ENCODE measurements at places on chromosomes 2 and 18.

GRCh38 chr2:111898703-111899514 is 502 bp downstream of the MERTK start:
- DNase-seq: no peak

GRCh38 chr2:101405351-101405899 is 18.1 kb upstream of the CREG2 start:
- DNase-seq: no peak

DNA sequence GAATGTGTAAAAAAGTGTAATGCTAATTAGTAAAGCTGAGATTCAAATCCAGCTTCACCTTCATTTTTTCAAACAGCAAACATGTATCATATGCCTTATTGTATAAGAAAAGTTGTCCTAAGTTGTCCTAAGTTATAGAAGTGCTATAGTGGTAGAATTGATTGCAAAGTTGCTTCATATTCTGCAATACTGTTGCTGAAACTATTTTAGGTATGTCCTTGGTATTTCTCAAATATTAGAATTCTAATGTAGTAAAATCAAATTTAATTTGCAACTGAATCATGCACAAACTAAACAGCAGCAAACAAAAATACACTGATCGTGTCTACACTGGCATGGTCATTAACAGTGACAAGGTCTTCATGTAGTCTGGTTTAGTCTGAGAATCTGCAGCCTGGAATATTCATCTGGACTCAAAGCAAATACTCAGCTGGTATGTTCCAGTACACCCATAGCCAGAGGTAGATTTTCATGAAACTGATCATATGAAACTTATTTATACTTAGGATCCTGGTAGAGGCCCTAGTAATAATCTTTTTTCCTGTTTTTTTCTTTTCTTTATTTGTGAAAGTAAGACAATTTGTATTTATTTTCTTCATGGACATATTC is 555.6 kb upstream of the ZEB2 start:
- no peak for DNase-seq

DNA sequence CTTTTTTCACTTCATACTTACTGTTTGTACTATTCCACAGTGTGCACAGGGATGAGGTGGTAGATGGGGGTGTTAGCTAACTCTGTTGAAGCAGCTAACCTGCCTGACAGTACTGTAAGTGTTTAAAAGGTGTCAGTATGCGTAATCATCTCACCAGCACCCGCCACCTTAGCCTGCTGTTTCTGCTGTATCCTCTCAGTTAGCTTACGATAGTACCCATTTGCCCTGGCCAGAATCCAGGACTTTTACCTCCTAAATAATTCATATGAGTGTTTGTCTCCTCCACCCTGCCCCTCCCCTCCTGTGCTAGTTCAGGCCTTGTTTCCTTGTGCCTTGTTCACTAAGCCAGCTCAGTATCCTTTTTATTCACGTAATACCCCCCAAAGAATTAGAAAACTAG is 34.2 kb downstream of the TRAPPC12 start:
- DNase-seq: no peak

- DNase-seq: peak; percentile 29
These were observed 14.7 kb upstream of the EML6 start for GRCh38 chr2:54708584-54709335.

DNA sequence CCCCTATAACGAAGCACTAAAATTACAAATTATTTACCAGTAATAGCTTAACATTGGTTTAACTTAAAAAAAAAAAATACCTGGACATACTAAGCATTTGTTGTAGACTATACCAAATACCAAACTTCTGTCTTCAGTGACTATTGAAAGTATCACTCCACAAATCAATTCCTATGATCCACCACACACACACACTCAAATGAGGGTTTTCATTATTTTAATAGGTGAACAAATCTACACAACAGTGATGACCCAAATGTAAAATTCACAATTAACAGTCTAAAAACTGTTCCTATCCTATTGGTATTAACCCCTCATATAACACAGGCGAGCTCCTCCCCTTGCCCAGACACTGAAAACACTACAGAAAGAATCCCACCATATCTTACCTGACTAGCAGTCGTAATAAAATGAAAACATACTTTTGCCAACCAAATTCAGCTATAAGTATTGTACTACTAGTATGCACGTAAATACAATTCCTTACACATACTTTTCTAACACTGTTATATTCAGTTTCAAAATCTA is 2.5 kb downstream of the SP3 start:
- DNase-seq: no peak

DNA sequence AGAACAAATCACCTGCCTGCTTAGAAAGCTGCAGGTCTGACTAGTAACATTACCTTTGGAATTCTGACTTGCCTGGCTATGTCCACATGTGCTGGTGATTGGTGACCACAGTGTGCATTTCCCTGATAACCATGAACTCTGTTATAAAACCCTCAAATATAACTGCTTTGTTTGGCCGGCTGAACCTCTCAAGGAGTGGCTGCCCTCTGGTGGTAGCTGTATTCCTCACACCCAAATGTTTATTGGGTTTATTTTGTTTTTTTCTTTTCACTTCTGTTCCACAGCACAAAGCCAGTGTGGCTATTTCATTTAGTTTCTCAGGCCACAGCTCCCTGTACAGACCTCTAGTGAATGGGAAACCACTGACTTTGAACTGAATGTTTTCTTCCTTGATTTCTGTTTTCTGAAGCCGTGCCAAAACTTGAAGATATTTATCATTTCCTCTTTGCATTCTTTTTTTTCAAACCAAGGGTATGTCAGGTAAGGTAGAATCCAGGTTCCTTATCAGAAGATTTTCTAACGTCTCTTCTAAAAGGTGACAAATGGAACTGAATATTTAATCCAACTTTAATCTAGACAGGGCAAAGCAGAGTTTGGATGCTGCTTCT is 549.0 kb upstream of the VRK2 start:
- peak; percentile 59 for DNase-seq

DNA sequence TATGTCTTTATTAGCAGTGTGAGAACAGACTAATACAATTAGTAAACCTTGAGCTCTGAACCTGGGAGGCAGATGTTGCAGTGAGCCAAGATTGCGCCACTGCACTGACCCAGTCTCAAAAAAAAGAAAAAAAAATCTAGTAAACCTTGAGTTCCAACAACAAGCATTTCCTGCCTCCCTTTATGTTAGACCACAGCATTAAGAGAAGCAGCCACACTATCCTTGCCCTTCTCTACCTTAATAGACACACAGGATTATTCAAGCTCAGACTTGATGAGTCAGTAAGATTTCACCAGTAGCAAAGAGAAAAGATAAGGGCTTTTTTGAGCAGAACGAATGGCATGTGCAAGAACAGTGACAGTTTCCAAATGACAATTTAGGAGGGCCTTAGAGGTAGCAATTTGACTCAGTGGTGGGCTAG is 18.0 kb upstream of the GLS start:
- DNase-seq: no peak

- no peak for DNase-seq
These were observed 14.5 kb downstream of the SESTD1 start for GRCh38 chr2:179250095-179250494.

DNA sequence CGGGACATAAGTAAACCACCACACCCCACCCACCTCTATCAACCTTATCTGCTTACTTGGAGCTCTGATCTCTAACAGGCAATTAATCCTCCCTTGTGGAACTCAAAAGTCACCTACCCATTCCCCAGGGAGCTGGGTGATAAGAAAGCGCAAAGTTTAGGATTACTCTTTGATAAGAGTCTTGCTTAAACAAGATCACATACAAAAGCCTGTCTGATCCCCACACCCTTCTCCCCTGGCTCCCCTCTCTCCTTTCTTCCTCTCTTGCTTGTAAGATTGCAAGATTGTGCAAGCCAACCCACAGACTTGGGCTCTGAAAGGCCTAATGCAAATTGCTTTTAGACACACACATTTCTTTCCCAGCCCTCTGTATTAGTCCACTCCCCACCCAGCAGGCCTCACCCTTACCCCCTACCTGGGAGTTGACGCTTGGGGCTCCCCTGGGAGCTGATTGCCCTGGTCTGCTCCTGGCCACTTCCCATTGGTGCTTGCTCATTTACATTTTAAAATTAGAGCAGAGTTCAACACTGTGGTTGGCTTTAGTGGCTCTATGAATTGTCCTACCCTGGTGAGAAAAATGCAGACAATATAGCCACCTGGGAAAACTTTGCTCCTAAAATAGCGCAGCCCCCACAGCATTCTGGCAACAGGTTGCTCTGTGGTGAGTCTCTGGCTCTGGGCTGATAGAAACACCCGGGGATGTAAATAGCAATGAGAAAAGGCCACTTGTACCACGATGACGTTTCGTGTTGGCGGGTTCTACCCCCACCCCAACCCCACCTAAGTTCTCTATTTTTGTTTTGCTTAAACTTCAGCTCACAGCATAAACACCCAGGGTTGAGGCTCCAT is 92.8 kb upstream of the MSH2 start:
- DNase-seq: no peak

DNA sequence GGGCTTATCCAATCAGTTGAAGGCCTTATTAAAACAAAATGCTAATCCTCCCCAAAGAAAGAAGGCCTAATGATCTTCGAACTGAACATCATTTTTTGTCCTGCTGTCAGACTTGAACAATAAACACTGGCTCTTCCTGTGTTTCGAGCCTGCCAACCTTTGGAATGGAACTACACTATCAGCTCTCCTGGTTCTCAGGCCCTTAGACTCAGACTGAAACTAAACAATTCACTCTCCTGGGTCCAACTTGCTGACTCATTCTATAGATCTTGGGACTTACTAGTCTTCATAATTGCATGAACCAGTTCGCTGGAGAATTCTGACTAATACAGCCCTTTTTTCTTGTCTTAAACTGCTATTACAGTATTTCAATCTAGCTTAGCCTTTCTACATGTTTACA is 235.2 kb downstream of the LNPK start:
- DNase-seq: no peak

DNA sequence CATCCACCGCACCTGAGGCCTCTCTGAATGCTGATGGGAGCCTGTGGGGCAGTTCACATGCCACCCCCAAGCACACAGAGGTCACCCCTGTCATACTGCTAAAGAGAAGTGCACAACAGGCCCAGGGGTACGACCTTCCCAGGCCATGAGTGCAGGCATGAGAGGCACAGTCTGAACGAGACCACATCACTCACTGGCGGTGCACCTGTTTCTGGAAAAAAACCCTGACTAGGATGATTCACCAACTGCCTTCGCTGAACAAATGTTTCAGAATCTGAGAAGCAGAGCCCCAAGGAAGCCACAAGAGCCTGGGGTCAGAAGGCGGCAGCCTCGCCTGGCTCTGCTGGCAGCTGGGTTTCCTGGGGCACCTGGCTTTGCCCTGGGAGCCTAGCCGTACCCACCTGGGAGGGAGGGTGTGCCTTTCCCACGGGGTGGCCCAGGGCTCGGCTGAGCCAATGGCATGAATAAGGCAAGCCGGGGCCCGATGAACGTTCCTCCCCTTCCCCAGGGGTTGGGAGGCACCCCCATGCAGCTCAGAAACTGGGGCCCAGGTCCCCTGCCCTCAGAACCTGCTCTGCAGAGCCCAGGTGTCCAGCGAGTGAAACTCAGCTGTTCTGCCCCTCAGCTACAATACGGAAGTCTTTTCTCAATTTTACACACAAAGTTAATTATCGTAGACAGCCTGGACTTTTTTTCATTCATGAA is 73.8 kb downstream of the HDAC4 start:
- DNase-seq: no peak

DNA sequence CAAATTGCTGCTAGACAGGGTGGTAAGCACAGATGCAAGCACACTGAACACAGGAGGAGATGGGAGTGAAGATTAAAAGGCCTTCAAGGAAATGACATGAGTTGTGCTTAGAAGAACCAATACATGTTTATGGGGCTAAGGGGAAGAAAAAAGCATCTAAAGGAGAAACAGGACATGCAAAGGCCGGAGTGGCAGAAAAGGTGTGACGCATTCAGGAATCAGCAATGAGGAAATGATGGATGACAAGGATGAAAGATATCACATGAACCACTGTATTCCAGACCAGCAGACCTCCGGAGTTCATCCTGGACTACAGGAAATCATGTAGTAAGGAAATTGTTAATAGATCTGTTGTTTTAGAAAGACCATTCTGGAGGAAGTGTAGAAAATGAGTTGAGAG is 42.8 kb downstream of the PPP4R1 start:
- DNase-seq: no peak

GRCh38 chr2:233399306-233400225 is 45.3 kb downstream of the DGKD start:
- DNase-seq: peak; percentile 46

GRCh38 chr2:229071292-229071976 is 199.7 kb downstream of the PID1 start:
- no peak for DNase-seq

DNA sequence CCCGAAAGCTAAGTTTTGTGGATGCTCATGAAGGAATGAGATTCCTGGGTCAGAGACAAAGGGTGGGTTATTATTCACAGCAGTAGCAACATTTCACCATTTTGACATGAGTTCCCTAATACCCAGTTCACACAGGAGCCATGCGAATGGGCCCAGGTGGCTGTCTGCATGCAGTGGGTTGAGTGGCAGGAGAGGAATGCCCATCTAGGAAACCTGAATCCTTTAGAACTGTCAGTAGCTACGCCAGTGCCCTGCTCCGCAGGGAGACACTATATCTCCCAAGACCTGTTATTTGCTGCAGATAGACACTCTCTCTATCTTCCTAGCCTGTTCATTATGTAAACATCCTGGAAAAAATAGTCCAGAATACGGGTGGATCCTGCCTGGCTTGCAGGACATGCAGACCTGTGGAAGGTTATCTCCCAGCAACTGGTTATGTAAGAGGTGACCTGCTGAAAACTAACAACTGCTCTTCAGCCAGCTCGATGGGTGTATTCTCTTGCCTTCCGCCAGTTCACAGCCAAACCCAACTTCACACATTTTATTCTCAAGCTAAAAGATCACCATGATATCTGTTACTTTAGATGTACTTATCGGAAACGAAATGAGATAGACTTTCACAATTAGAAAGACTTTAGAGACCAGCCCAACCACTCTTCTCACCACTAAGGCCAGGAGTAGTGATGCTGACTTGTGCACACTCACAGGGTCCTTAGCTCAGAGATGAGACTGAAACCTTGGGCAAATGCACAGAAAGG is 59.1 kb downstream of the MBP start:
- no peak for DNase-seq

DNA sequence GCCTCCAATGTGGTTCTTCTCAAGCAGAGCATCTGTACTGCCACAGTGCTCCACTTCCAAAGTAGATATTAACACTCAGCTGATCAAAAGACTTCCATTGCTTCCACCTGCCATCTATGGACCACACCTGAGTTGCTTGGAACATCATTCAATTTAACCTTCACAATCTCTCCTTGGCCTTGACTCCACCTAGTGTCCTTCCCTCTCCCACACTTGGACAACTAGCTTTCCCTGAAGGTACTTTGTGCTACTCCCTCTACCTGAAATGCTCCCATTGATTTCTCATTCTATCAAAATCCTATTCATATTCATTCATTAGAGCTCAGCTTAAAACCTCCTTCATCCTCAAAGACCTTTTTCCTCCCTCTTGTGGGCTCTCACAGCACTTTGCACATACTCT is 48.7 kb downstream of the SOWAHC start:
- DNase-seq: no peak

- no peak for DNase-seq
These were observed 22.5 kb upstream of the DNAJC27 start for GRCh38 chr2:24994146-24994724.

GRCh38 chr2:227627769-227628168 is 10.5 kb downstream of the SCYGR4 start:
- DNase-seq: no peak

Data from iPS-NIHi11 (cell line).